ENCODE measurements at places on chromosomes 1 and 21.

DNA sequence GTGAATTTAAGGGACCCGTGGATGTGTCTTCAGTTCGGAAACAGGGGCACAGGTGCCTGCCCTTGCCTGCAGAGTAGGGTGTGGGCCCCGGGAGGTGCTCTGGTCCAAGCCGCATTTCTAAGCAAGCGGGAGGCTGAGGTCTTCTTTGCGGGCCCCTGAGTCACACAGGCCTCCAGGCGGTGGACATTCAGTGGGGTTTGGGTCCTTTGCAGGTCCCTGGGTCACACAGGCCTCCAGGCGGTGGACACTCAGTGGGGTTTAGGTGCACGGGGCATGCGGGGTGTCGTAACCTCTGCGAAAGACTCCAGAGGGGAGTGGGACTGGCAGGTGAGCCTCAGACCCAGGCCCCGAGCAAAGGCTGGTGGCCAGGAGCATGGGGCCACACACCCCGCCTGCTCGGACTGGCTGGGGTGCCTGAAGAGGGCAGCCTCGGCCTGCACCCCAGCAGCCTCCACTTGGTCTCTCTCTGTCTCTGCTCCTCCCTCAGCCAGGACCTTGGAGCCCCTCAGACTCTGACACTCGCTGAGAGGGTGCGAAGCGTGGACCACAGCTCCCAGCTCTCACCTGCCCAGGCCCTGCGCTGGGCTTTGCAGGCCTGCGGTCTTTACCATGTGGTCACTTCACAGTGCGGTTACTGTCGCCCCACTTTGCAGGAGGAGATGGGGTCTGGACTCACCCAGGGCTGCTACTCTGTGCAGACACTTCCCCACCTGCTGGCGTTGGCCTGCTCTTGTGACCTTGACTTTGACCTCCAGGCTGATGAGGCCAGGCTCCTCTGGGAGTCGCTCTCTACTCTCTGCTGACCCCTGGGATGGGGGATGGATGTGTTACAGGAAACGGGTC, 6.0 kb upstream of the AGPAT3 start:
- DNase-seq: no peak

DNA sequence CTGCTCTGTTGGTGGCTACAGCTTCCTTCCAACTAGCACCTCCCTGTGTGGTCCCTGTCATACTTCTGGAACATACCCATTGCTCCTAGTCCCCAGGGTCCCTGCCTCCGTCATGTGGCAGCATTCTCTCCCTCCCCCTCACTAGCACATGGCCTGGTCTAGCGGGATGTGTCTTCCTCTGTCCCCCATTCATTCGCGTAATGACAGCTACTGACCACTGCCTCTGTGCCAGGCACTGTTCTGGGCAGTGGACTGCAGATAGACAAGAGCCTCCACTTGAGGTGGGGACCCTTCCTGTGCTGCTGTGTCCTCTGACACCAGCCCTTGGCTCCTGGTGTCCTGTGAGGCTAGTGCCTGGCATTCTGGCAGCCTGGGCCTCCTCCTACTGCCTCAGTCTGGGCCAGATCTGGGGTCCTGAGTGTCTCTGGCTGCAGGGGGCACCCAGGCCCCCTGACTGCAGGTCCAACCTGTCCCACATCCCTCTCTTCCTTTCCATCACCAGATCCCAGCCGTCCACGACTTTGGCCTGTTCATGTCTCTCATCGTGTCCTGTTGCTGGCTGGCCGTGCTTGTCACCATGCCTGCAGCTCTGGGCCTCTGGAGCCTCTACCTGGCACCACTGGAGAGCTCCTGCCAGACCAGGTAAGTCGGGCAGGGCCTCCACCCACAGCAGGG, 38.1 kb downstream of the DISP3 start:
- DNase-seq: no peak

DNA sequence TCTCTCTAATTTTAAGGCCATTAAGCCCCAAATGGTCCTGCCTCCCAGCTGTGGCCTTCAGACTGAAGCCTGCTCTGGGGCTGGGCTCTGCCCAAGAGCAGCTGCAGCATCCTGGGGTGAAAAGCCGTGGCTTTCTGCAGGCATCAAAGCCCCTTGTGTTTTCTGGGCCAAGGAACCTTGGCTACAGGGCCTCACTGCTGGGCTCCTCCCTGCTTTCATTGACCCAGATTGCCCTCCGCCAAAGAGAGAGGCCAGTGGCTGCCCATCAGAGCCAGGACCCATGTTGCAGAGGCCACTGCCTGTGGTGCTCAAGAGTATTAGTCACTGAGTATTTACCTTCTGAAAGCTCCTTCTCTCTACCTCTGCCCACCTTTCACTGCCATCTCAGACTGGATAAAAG, 1.6 kb downstream of the ZNF648 start:
- no peak for DNase-seq

DNA sequence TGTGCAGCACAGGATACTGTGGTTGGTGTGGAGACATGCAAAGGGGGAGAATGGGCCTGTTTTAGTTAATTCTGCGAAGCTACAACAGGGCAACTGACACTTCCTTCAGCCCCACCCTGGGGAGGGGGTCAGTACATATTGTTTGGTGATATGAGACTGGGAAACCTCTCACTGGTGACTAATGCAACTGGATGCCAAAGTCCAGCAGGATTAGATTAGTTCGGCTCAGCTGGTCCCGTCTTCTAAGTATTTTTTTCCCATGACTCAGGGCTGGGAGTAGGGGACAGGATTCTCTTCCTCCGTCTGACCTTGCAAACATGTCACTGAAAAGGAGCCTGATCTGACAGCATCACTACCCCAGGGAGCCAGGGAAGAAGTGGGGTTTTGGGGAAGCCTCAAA, 43.0 kb downstream of the PLXNA2 start:
- no peak for DNase-seq

DNA sequence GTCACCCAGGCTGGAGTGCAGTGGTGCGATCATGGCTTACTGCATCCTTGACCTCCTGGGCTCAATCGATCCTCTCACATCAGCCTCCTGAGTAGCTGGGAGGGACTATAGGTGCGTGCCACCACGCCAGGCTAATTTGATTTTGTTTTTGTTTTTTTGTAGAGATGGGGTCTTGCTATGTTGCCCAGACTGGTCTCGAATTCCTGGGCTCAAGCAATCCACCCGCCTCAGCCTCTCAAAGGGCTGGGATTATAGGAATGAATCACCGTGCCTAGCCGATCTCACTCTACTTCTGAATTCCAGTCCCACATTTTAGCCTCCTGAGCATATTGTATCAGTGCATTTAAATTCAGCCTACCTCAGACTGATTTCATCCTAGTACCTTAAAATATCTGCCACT, 1.8 kb downstream of the CTXND2 start:
- DNase-seq: no peak

DNA sequence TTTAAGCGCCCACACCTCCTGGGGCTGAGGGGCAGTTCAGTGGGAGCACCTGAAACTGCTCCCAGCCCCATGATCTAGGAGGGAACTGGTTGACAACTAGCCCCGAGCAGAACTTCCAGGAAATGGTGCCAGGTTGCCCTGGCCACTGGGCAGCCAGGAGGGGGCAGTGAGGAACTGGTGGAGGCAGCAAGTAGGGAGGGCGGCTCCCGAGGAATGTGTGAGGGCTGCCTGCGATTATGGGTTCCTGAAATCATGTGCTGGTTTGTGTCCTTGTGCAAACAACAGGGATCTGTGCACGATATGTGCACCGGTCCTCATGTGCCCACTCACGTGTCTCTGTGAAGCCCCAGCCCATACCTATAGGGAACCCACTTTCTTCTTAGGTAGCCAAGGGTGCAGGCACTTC, 9.9 kb downstream of the GPR3 start:
- DNase-seq: no peak

DNA sequence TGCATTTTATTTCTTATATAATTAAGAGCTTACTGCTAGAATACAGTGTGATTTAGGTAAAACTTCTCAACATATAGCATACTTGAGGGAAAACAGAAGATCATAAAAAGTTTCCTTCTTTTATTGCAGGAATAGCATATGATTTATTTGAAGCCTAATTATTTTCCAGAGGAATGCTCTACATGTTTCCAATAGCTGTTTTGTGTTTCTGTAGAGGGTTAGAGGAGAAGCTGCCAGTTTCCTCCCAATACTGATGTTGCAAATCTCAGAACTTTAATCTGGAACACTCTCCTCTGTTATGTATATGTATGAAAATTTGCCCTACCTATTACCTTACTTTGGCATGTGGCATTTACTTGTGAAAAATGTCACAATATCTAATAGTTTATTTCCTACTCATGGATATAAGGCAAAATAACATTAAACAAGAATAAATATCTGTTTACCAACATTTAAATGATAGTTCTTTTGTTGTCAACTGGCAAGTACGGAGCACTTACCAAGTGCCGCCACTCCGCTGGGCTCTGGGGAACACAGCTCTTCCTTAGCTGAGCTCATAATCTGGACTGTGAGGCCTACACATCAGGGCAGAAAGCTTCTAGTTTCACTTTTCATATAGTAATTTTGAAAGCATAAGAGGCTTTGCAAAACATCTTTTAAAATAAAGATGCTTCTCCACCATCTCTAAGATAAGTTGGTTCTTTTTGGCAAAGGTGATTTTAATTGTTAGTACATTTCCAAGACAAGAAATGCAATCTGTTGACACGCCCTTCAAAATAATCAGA, 239.8 kb upstream of the C1orf105 start:
- DNase-seq: no peak

DNA sequence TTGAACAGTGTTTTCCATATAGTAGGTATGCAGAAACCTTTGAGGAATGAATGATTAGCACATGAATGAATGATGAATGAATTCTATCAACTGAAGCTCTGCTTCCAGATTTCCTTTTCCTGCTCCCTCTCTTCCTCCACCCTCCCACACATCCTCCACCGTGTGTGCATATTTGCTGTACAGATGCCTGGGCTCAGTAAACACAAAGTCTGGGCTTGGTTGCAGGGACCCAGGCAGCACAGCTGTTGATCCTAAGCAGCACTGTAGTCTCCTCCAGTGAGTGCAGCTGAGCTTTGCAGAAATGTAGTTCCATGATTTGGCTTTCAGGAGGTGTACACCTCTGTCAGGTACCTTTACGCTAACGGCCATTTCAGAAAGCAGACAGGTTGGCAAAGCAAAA, 611.7 kb downstream of the NUF2 start:
- DNase-seq: no peak

- no peak for DNase-seq
Observed at GRCh38 chr21:28543975-28544374, 448.7 kb downstream of the LTN1 start.

- DNase-seq: no peak
Observed at GRCh38 chr1:169112241-169112640, 5.8 kb downstream of the ATP1B1 start.

DNA sequence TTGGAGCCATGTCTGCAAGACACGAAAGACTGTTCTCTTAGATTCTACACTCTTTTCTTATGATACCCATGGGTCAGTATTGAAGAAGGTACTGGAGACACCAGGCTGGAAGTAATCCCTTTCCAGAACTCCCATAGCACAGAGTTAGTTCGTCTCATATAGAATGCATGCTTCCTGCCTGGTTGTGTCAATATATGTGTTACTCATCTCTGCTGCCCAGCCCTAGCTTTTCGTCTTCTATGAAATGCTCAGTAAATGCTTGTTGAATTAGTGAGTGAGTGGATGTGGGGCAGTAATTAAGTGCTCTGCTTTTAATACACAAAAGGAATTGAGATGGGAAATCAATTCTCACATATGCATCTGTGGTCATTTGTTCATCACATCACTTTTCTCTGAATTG, 32.1 kb downstream of the ADCY10 start:
- DNase-seq: no peak

DNA sequence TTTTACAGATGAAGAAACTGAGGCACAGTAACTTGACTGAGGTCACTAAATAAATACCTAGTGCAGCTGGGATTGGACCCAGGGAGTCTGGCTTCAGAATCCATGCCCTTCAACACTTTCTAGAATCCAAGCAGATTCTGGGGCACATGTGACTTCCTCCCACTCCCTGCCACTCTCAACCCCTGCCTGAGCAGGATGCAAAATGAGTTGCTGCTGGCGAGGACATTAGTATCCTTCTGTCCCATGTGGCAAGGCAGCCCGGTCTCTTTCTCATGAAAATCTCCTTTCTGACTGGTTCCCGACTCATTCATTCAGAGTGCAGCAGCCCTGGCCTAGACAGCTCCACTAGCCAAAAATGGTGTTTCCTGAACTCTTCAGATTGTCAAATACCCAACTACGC, 28.4 kb downstream of the TNNT2 start:
- no peak for DNase-seq

GRCh38 chr1:47474278-47475193, 36.7 kb downstream of the FOXD2 start:
- DNase-seq: no peak

DNA sequence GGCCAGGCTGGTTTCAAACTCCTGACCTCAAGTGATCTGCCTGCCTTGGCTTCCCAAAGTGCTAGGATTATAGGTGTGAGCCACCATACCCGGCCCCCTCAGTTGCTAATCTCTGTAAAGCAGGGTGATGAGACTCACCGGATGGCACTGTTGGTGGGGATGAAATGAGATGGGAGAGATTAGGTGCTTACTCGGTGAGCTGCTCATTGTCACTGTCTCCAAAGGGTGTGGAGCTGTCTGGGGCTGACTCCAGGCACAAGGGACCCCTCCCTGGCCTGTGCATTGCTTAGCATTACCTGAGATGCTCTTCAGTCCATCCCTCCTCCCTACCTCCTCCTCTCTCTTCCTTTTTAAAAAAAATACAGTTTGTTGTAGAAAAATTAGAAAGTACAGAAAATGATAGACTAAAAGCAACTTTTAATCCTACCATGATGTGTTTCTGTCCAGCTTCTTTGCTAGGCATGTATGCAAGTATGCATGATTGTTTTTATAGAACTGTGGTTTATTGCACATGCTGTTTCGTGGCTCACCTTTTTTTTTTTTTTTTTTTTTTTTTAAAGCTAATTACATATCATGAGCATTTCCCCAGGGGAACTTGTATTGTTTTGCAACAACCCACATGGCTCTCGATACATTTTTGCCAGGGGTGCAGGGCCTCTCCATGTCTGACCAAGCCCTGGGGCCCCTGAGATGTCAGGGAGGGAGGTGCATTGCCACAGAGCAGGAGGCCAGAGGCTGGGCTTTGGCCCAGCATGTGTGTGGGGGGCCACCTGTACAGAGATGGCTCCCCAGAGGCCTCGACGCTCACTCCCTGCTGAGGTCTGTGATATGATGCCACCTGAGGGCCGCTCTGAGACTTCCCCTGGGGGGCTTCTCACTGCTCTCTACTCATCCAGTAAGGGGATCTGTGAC, 55.4 kb downstream of the ARHGEF10L start:
- no peak for DNase-seq

DNA sequence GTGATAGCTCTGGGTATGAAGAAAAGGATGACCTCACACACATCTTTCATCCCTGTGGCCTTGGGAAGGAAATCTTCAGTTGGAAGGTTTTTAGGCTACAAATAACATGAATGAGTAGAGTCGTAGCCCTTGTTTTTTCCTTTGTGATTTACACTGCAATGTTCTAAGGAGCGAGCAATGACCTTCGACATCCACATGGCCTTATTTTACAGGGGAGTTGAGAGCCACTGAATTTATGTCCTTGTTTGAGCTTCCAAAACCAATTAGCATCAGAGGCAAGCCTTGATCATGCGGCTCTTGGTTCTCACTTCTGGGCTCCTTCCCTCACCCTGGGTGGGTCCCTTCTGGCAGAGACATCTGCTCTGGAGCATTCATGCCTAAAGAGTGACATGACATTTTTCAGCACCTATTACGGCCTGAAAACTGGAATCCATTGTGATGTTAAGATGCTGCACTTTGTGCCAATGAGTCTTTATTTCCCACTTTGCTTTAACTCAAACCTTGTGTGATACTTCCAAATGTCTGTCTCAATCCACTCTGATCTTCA, 70.5 kb upstream of the RUNX1 start:
- DNase-seq: no peak

GRCh38 chr21:20883408-20883800, 114.8 kb upstream of the NCAM2 start:
- DNase-seq: no peak

Measured in stimulated activated CD8-positive, alpha-beta memory T cell treated with anti-CD3 and anti-CD28 coated beads, Interleukin-4, amount 100 ng/mL, for 1 hour (primary cell).